Immature natural killer cell (primary cell): ENCODE measurements at places on chromosomes 1 and 21. TPM values are rescaled to one million over a fixed set of nuclear protein-coding genes. Genes with fewer than 3 reads are reported as not detected.

DNA sequence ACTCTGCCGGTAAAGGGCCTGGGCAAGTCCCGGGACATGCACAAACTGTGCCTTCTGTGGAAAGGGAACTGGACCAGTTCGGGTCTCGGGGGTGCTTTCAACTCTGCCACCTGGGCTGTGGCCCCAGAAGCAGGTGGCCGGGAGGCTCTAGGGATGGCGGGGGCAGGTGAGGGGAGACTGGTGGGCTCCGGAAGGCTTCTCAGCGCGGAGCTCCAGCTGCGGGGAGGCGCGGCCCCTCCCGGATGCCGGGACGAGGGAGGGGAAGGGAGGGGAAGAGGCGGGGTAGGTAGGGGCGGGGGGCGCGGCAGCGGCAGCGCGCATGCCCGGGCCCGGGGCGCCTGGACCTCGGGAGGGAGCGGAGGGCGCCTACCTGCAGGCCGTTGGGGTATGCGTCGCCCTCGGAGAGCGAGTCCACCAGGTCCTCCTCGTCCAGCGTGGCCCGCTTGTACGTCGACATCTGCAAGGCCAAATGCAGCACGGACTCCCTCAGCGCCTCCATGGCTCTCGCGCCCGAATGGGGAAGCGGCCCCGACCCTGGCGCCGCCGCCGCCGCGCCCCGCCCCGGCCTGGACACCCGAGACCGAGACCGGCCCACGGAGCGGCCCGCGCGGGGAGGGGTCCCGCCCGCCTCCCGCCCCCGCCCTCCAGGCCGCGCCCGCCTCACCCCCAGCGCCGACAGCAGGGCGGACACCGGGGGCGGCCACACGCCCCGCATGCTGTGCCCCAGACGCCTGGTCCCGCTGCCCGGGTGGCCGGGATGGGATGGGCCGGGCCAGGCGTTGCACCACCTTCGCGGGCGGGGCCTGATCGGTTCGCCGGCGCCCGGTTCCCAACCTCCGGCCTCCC, at the start of gene ECE1:
Gene ECE1 (minus strand): TSS at position 764 of the 846 bp plus-strand sequence. CDS start 49 bp downstream, at position 715.
- DNase-seq: peak; percentile 22

DNA sequence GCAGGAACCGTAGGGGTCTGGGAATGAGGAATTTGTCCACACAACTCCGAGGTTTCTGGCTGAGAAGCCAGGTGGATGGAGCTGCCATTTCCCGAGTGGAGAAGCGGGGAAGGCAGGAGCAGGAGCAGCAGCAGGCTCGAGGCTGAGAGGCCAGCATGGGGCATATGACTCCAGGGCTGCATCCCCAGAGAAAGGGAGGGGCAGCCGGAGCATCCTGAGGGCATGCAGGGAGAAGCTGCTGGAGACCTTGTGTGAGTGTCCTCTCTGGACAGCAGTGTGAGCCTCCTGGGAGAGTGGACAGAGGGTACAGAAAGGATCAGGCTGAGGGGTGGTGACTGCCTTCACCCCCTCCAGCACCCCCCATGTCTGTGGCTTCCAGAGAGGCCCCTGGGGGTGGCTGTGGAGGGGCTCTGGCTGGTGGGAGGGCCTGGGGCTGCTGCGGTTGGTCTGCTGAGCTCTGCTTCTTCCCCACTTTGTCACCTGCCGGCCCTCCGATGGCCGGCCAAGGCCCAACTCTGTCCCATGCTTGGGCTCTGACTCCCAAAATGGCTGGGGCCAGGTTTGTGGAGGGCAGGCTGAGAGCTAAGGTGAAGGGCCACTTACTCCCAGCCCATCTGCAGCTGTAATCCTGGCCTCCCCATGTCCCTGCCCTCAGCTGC, 633.1 kb downstream of the MATN1 start:
- DNase-seq: no peak

DNA sequence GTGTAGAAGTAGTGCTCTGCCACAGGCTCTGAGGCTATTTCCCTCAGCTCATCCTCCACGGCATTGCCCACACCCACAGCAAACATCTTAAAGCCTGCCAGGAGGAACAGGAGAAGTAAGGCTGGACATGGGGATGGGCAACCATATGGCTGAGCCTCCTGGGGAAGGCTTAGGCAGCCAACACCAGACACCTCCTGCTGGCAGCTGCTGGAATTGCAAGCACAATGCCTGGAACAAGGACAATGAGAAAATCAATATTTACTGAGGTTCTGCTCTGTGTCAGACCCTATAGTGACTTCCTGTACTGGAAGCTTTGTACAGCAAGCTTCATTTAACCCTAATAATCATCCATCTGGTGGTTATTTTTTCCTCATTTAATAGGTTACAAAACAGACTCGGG, 8.2 kb downstream of the MATN1 start:
- no peak for DNase-seq

GRCh38 chr1:212593821-212594251, 14.7 kb upstream of the ATF3 start:
- DNase-seq: no peak

GRCh38 chr1:30727824-30728223, 4.4 kb upstream of the MATN1 start:
- no peak for DNase-seq

GRCh38 chr1:164588516-164589341, 29.7 kb downstream of the PBX1 start:
- no peak for DNase-seq

GRCh38 chr1:101371259-101371658, 134.4 kb downstream of the S1PR1 start:
- no peak for DNase-seq

- DNase-seq: no peak
These were observed 4.1 kb upstream of the LSM10 start for GRCh38 chr1:36401602-36402503.

- no peak for DNase-seq
These were observed 45.5 kb downstream of the MYSM1 start for GRCh38 chr1:58654322-58654721.

DNA sequence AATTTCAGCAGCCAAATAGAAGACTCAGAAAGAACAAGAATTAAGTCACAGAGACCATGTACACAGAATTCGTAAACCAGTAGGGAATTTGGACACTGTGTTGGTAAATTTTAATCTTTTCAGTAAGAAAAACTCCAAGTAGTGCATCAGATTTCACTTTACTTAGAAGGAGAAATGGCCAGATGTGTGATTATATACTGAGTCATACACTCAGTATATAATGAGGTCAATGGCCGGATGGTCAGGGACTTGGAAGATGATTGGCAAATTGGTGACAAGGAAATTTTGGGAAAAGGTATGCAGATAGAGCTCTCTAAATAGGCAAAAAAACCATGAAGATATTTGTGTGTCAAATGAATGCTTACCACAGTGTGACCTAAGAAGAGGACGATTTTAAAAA, 399.8 kb upstream of the LRRC7 start:
- no peak for DNase-seq

GRCh38 chr1:228407106-228408040, 738 bp upstream of the TRIM11 start:
- no peak for DNase-seq

DNA sequence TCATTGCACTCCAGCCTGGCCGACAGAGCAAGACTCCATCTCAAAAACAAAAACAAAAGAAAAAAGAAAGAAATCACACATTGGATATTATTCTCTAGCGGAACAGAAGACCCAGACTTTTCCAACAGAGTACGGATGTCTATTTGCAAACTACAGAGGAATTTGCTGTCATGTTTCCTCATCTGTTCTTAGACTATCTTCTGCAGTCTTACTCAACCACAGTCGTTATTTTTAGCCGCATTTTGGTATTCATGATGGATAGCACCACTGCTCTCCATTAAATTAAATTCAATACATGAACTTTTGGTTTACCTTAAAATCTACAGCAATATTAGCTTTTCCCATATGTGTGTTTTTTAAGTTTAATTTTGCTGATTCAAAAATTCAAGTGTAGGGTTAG, 14.2 kb upstream of the HEATR1 start:
- no peak for DNase-seq

GRCh38 chr1:156705918-156706656, 704 bp upstream of the CRABP2 start:
- DNase-seq: peak; percentile 53

GRCh38 chr1:154186852-154187501, 4.9 kb downstream of the TPM3 start:
- DNase-seq: no peak

DNA sequence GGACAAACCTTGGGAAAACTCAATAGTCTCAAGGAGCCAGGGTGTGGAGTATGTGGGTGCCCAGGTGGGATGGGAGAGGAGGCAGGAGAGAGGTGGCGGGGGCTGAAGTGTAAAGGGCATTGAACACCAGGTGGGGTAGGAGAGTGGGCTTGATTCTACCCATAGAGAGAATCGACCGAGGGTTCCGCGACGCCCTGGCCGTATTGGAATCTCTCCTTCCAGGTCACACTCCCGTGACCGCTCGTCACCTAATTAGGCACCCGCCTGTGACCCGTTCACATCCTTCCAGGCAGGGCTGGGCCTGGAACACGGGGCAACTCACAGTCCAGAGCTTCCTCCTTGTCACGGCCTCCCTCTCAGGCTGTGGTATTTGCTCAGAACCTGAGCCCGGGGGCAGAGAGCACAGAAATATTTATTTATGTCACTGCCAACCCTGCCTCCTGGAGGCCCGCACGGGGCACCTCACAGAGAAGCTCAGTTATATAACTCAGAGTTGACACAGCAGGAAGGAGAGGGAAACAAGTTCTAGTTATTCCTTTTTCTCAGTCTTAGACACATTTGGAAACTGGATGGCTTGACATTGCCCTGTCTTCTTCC, 12.0 kb downstream of the NCMAP start:
- DNase-seq: no peak

- DNase-seq: no peak
These were observed 61.1 kb downstream of the FYB2 start for GRCh38 chr1:56758135-56758534.

GRCh38 chr1:27379564-27380122, 3.5 kb downstream of the CD164L2 start:
- DNase-seq: no peak

GRCh38 chr21:34544032-34544496, 32.1 kb upstream of the KCNE1 start:
- DNase-seq: peak; percentile 46

DNA sequence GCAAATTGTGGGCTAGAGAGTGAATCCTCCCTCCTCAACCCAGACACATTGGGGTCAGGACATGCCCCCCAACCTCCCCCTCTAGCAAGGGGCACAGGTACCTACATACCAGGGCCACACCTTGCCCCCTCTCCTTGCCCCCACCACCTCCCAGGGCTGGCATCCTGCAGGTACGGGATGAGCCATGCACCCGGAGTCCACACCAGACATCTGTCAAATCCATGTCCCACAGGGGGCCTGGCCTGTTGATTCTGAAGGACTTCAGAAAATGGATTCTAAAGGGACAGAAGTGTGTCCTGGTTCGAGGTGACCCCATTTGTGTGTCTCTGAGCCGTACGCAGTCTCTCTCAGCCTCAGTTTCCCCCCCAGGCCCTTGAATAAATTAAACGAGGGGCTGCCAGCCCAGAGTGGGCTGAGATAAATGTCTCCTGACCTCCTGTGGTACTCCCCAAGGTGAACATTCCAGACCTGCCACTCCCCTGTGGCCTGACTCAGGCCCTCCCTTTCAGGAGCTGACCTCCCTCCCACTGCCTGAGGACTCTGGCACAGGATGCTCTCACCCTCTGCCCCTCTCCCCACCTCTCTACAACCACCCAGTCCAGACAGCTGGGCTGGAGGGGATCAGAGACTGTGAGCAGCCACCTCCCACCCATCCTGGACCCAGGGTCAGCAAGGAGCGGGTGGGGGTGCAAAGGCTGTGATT, 94.5 kb downstream of the EPHB2 start:
- no peak for DNase-seq

DNA sequence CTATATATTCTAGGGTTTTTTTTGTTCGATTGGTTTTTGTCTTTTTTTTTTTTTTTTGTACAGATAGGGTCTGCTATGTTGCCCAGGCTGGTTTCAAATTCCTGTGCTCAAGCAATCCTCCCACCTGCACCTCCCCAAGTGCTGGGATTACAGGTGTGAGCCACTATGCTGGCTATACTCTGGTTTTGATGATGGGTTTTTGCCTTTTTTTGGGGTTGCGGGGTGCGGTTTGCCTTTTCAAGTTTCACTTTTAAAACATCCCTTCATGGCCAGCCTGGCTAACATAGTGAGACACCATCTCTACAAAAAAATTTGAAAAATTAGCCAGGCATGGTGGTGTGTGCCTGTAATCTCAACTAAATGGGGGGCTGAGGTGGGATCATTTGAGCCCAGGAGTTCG, 10.0 kb downstream of the KDM5B start:
- no peak for DNase-seq

- DNase-seq: no peak
These were observed 8.5 kb downstream of the CHRNB2 start for GRCh38 chr1:154575951-154576566.

DNA sequence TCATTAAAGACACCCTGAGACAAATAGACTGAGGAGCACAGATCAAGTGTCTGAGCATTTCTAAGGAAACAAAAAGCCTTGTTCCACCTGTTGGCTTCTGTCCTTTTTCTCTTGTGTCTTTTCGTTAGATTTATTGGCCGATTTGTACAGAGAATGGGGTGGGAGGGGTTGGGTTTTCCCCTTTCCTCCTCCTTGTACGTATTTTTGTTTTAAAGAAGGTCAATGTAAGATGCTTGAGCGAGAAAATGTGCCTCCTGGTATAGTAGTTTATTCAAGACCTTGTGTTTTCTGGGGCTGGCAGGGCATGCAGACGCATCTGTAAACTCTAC, 1.2 kb downstream of the BCL9 start:
- no peak for DNase-seq

PRRX1 gene
- polyA plus RNA-seq: not detected

CD1B gene
- 0.62 TPM for polyA plus RNA-seq

ERG gene
- not detected for polyA plus RNA-seq

TAL1 gene
- polyA plus RNA-seq: not detected

KRTAP15-1 gene
- polyA plus RNA-seq: not detected

CAPN9 gene
- not detected for polyA plus RNA-seq

PTPN7 gene
- polyA plus RNA-seq: 126 TPM

ZBTB21 gene
- 4.1 TPM for polyA plus RNA-seq

NTNG1 gene
- polyA plus RNA-seq: not detected

AIRE gene
- polyA plus RNA-seq: not detected

TCP10L gene
- polyA plus RNA-seq: 0.75 TPM

RNU1-4 gene
- polyA plus RNA-seq: 28.1 TPM

FMO4 gene
- polyA plus RNA-seq: 4.1 TPM

ANKRD34A gene
- 0.11 TPM for polyA plus RNA-seq

OLFML2B gene
- not detected for polyA plus RNA-seq

MTARC2 gene
- 2.3 TPM for polyA plus RNA-seq
